ENCODE measurements at places on chromosomes 16 and 17. TPM values are rescaled to one million over a fixed set of nuclear protein-coding genes. Genes with fewer than 3 reads are reported as not detected.
A peak's percentile ranks its signal among the peaks of the same experiment; 100 is the strongest.

GRCh38 chr16:82051656-82052055 is 16.6 kb downstream of the HSD17B2 start:
- H3K36me3 ChIP-seq: no peaks in the 10 kb centered on the region

Gene NGFR
- 31.3 TPM for total RNA-seq

Gene ZNF423
- 14.5 TPM for total RNA-seq

GRCh38 chr16:58393138-58393504 is 850 bp downstream of the GINS3 start:
- DNase-seq: peak; percentile 29
- no peaks in the 10 kb centered on the region for H3K4me1 ChIP-seq
- no peaks in the 10 kb centered on the region for H3K36me3 ChIP-seq
- H3K27me3 ChIP-seq: peaks cover 21% of the 10 kb centered on the region
- no peak overlapping the region for H3K27ac ChIP-seq

Gene NTN3
- 9.4 TPM for total RNA-seq

GRCh38 chr17:32495359-32496231 is 8.8 kb downstream of the CDK5R1 start:
- H3K4me3 ChIP-seq: no peak overlapping the region
- peaks cover 27% of the 10 kb centered on the region for H3K4me1 ChIP-seq
- peak; percentile 37 for DNase-seq
- H3K27ac ChIP-seq: peak overlapping the region; percentile 81

- no peak overlapping the region for H3K27ac ChIP-seq
- H3K36me3 ChIP-seq: no peaks in the 10 kb centered on the region
- no peak overlapping the region for H3K4me3 ChIP-seq
- DNase-seq: peak; percentile 36
Observed at GRCh38 chr16:813204-813915, 12.8 kb upstream of the GNG13 start.

Gene KRT222
- total RNA-seq: not detected

GRCh38 chr16:56363181-56363716 is 62.1 kb downstream of the AMFR start:
- H3K27ac ChIP-seq: no peak overlapping the region
- no peaks in the 10 kb centered on the region for H3K27me3 ChIP-seq
- peaks cover 23% of the 10 kb centered on the region for H3K36me3 ChIP-seq
- no peak overlapping the region for H3K4me3 ChIP-seq
- H3K4me1 ChIP-seq: no peaks in the 10 kb centered on the region

Gene USH1G
- total RNA-seq: 2.5 TPM

DNA sequence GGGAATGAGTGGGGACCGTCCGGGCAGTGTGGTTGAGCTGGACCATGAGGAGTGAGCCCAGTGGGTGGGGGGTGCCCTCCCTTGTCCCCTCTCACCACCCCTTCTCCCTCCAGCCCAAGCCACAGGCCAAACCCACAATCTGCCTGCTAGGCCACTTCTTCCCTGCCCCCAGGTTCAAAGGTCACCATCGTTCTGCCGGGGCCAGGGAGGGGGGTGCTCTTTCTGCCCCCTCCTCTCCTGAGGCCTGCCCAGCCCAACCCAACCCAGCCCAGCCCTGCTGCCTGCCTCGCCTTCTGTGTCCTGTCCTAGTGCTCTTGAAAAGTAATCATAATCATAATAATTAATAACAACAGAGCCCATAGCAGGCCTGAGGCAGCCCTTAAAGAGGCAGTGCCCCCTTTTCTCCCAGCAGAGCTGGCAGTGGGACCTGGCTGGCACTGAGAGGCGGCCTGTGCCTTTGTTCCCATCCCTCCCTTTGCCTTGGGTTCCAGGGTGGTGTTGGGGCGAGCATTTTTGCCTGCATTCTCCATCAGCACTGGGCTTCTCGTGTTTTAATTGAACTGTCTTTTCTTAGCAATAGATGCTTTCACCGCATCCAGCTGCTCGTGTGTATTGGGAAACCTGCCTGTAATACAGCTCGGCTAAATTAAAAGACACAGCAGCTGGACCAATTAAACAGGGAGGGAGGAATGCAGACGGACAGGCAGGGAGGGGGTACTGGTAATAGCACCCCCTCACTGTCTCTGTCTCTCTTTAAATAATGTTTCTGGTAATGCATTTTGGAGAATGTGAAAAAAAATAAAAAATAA is 46.8 kb downstream of the SREBF1 start:
- no peak overlapping the region for H3K4me3 ChIP-seq
- H3K27ac ChIP-seq: no peak overlapping the region
